ENCODE measurements at places on chromosomes 16 and 17.

- DNase-seq = no peak
These were observed 2.6 kb downstream of the SLC16A6 start for GRCh38 chr17:68288375-68288774.

DNA sequence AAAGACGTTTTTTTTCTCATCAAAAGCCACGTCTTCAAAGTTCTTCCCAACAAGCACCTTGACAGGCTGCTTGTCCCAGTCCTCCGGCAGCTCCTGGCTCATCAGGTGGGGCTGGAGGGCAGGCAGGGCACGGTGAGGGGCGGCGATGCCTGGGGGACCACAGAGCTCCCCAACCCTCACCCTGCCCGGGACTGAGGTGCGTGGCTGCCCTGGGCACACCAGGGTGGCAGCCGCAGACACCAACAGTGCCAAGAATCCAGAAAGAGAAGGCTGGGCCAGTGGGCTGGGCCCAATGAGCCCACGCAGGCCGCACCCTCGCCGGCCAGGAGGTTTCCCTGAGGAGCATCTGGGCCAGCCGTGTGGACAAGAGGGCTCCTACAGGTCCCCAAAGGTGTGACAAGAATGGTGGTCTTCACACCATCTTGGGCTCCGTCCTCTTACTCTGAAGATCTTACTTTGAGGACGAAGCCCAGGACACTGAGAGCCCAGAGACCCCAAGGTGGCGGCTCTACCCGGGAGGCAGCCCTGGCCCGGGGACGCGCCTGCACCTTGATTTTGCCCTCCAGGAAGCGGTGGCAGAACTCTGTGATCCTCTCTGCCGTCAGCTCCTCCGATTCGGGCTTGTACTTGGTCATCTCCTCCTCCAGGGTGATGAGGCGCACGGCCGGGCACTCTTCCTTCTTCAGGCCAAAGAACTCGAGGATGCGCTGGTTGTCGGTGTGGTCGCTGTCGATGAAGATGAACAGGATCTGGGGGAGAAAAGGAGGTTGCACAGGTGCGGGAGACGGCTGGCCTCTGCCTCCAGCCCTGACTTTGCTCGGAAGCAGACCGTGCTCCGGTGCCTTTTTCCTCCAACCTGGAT lies 11.3 kb upstream of the PPP1R27 start:
- DNase-seq = no peak

GRCh38 chr17:1865252-1866037 lies 35.6 kb downstream of the RPA1 start:
- peak; percentile 80 for DNase-seq

- no peak for DNase-seq
These were observed 5.1 kb downstream of the KRT222 start for GRCh38 chr17:40659911-40660310.

Data from hematopoietic multipotent progenitor cell (in vitro differentiated cells).